Non-pigmented ciliary epithelial cell (primary cell): ENCODE measurements at places on chromosomes 12 and 14.

DNA sequence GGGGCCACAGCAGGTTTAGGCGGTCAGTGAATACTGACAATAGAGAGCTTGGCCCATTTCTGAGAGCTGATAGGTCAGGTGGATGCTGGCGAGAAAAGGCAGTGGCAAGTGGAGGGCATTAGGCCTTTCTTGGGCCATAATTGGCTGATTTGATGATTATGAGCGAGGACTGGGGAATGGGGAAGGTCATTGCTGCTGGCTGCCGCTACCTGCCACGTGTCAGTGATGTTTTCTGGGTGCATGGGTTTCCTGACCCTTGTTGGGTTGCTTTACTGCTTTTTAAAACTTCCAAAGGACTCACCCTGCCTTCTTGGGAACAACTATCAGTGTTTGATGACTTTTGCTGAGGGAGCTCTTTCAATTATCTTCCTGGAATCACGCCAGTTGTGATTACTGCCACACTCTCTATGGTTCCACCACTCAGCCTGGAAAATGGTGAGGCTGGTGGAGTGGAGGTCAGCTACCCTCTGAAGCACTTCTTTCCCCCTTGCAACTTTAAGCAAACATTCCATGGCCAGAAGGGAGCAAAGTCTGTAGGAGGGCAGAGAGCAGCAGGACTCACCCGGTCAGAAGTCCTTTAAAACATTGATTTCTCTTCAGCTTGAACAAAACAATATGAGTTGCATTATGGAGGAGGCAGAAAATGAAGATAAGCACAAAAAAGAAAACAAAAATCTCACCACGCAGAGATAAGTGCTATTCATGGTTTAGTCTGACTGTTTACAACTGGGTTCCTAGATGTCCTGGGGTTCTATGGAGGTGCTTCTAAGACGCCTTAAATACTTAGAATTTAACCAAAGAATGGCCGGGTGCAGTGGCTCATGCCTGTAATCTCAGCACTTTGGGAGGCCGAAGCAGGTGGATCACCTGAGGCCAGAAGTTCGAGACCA lies 12.1 kb upstream of the SLC10A1 start:
- DNase-seq, result no peak

DNA sequence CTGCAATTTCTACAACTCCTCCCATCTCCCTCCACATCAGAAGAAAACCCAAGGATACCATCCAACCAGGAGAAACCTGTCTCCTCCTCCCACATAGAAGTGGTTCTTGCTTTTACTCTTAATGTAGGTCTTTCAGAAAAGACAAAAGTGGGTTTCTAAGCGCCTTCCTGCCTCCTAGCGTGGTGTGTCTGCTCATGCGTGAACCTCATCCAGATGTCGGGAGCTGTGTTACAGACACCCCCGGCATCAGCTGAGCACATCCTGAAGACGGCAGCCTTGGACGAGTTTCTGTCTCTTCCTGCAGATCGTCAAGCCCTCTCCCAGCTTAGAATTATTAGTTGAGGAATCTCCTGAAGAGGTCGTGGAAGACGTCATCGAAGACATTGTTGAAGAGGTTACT lies 9.5 kb downstream of the LRRC43 start:
- DNase-seq, result no peak

- DNase-seq, result no peak
These were observed 1.5 kb upstream of the HSP90B1 start for GRCh38 chr12:103928682-103929045.

DNA sequence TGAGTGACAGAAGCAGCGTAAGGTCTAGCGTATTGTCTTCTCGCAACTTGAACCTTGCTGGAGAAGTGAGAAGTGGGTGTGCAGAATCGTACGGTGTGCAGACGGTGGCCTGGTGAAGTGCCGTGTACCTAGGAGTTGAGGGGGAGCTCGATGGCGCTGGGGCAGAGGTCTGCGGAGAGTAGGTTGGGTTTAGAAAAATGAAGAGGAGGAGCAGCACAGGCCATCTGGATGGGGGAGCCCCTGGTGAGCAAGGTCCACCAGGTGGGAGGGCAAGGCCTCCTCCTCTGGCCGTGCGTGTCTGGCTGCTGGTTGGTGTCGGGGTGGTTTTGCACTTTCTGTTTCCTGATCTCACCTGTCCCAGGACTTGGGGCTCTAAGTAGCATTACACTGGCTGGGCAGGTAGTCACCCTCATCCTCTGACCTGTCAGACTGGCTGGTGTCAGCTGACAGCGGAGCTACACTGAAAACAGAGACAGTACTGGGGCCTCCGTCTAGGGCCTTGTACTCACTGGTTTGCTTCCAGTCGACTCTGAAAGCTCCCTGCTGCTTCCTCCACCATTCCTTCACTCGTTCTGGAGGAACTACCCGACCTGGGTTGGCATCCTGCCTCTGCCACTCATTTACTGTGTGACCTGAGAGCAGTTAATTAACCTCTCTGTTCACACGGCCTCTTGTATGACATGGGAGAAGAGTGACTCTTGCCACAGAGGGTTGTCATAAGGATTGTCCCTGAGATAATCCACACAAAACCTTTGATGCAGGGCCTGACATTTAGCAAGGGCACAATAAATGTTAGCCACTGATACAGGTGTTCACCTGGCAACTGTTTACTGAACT lies 228.3 kb downstream of the SLC41A2 start:
- no peak for DNase-seq

GRCh38 chr14:61644834-61645233 lies 50.5 kb upstream of the HIF1A start:
- no peak for DNase-seq

DNA sequence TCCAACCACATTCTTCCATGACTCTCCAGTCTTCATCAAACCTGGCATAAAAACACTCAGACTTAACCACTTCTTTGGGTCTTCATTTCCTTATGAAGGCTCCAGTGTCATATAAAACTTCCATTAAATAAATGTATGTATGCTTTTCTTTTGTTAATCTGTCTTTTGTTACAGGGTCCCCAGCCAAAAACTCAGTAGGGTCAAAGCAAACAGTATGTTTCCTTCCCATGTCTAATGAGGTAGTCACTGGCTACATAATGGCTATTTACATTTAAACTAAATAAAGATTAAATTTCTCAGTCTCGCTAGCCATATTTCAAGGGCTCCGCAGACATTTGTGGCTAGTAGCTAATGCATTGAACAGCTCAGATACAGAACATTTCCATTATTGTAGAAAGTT lies 40.1 kb upstream of the STAB2 start:
- no peak for DNase-seq

DNA sequence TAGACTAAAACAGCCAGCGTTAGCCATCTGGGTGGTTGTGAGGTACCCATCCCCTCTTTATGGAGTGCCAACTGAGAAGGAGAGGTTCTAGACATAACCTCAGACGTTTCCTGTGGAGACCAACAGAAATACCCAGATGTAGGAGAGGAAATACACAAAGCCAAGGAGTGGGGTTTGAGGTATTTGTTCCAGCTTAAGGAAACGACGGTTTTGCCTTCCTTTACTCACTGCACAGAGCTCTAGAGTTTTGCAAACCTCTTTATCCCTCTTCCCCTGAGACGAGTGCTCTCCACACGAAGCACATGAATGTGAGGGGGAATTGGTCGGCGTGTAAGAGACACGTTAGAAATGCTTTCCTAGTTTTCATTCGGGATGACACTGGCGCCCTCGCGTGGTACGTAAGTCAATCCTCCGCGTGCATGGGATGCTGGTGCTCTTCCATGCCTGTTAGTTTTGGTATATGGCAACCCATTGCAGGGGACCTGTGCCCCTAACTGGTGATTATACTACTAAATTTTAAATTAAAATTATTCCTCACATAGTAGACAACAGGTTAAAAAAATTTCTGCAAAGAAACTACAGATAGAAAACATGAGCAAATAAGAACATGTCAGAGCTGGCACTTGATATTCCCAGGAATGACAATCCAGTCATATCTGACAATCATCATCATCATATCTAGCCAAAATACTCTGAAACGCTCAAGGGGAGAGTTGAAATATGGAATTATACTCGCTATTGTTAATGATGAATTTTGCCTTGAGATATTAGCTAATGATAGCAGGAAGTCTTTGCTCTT lies 121.7 kb downstream of the PPM1H start:
- no peak for DNase-seq

- no peak for DNase-seq
These were observed 781 bp downstream of the NPAS3 start for GRCh38 chr14:32939254-32940065.

- no peak for DNase-seq
These were observed 418.5 kb downstream of the TMEM121 start for GRCh38 chr14:105944632-105945610.

DNA sequence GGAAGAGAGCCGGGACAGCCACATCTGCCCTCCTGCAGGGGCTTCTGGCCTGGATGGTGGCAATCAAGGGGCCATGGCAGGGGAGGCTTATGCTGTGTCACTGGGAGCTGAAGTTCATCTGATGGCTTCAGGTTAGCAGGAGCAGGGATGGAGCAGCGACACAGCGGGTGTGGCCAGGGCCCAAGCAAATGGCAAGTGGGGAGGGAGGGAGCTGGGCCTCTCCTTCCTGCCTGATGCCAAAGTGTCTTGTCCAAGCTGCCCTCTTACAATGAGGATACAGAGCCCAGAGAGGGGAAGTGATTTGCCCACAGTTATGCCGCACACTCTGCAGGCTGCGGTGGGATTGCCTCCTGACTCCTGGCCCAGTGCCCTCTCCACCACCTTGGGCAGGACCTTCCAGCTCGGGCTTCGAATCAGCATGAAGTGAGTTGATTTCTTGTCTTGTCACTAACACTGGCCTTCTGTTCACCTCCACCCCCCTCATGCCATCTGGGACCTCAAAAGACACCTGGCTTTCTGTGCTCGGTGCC lies 51.3 kb downstream of the IQSEC3 start:
- no peak for DNase-seq

- DNase-seq, result no peak
These were observed 185.1 kb upstream of the VASH1 start for GRCh38 chr14:76576047-76576741.

DNA sequence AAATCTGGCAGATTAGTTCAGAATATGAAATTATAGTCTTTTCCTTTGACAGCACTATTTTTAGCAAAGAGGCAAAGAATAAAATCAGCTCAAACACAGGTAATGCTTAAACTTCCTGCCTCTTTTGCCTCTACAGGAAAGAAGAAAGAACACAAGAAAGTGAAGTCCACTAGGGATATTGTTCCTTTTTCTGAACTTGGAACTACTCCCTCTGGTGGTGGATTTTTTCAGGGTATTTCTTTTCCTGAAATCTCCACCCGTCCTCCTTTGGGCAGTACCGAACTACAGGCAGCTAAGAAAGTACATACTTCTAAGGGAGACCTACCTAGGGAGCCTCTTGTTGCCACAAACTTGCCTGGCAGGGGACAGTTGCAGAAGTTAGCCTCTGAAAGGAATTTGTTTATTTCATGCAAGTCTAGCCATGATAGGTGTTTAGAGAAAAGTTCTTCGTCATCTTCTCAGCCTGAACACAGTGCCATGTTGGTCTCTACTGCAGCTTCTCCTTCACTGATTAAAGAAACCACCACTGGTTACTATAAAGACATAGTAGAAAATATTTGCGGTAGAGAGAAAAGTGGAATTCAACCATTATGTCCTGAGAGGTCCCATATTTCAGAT lies 17.4 kb downstream of the TMPO start:
- DNase-seq, result peak; percentile 9

DNA sequence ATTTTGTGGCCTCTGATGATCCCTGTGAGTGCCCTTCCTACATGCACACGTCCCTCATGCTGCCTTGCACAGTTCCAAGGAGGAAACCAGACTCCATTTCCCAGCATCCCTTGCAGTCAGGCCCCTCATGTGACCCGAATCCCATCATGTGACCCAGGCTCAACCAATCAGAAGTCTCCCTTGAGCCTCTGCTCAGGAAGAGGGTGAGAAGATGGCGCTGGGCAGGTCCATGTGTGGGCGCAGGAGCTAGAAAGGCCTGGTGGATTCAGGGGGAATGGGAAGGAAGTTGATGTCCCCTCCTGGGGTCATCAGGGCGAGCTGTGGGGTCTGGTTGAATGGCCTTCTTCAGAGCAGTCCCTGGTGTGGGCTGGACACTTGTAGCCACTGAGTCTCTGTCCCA lies 240.5 kb downstream of the ADGRD1 start:
- DNase-seq, result no peak

DNA sequence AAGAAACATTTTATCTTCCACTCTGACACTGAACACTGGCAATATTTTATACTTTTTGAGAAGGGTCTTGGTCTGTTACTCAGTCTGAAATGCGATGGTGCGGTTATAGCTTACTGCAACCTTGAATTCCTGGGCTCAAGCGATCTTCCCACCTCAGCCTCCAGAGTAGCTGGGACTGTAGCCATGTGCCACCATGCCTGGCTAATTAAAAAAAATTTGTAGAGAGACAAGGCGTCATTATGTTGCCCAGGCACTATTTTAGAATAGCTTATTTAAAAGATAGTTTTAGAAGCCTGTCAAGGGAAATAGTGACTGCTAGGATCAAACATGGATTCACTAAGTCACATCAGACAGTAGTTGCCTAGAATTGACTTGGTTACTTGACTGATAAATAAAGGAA lies 5.9 kb downstream of the ERC1 start:
- DNase-seq, result no peak

GRCh38 chr12:78888568-78888967 lies 24.0 kb downstream of the SYT1 start:
- no peak for DNase-seq

- DNase-seq, result no peak
These were observed 52.6 kb downstream of the GALNT16 start for GRCh38 chr14:69312608-69313007.

GRCh38 chr12:75389706-75390105 lies 1.2 kb upstream of the GLIPR1L2 start:
- no peak for DNase-seq

GRCh38 chr12:49251357-49251756 lies 13.5 kb upstream of the TUBA1C start:
- no peak for DNase-seq

GRCh38 chr12:57456145-57456700 lies 1.1 kb downstream of the INHBE start:
- DNase-seq, result no peak

DNA sequence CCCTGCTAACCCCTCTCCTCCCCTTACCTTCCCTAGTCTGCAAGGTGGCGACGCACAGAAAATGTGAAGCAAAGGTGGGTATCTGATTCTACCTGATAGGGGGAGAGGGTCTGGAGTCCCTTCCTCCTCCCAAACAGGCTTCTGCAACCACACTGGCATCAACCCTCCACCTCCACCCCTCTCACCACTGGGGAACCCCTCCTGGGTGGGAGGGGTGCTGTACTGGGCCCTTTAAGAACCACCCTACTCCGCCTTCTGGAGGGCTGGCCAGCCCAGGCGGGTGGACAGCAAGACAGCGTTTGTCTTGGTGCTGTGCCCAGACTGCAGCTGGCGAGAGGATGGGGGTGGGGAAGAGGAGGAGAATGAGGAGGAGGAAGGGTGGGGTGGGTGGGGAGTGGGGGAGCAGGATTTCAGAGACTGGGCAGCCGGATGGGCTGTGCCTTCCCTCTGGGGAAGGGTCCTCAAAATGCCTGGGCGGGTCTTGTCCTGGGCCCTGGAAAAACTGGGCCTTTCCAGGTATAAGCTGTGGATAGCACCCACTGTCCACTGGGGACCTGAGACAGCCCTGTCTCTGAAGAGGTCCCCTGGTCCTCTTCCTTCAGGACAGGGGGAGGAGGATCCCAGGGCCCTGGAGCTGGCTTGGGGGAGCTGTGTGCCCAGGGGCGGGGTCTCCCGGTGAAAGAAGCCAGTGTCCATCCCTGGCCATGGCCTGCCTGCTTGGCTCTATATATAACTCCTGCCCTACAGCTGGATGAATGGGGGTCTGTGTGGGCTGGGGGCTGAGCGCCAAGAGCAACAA lies 2.8 kb downstream of the TNS2 start:
- DNase-seq, result no peak

GRCh38 chr12:2855546-2855945 lies 1.3 kb downstream of the TEX52 start:
- DNase-seq, result no peak
